Stimulated activated CD4-positive, alpha-beta T cell treated with anti-CD3 and anti-CD28 coated beads, Interleukin-4, amount 100 ng/mL, for 48 hours (primary cell): ENCODE measurements at places on chromosomes 16 and 17.

DNA sequence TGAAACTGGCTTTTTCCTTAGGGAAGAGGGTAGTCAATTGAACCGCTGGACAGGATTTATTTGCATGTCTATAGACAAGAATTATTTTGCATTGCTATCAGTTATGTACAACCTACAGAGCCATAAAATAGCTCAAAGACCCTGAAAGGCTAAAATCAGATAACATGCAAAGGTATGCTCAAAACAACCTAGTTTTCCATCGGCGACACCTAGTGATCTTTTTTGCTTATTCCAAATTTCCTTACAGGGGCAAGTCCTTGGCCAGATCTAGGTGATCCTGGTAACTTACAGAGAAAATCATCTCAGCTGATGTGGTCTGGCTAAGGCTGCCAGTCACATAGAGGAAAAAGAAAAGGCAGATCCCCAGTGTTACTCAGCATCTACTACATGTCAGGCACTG, 141.2 kb upstream of the RPL38 start:
- DNase-seq, result no peak

- peak; percentile 27 for DNase-seq
Observed at GRCh38 chr17:62627904-62628633, 599 bp downstream of the MRC2 start.

DNA sequence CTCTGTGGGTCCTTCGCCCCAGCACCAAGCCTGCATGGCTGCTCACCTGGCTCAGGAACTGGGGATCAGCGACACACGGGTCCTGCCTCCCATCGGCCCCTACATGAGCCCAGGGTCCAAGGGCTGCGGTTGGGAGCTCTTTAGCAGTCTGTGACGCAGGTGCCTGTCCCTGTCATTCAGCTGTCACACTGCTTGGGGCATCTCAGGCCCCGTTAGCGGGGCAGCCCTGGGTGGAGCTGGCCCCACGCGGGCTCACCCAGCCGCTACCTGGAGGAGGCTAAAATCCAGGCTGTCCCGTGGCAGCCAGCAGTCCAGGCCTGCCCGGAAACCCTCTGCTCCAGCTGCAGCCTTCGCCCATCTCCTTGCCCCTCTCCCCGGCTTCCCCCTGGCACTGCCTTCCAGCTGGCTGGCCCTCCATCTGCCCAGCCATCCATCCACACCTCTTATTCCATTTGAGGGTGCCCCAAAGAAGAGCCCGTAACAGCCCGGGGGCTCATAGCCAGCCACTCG, 3.3 kb downstream of the GCGR start:
- DNase-seq, result no peak

- no peak for DNase-seq
Observed at GRCh38 chr17:48621410-48622392, 4.5 kb downstream of the HOXB9 start.

DNA sequence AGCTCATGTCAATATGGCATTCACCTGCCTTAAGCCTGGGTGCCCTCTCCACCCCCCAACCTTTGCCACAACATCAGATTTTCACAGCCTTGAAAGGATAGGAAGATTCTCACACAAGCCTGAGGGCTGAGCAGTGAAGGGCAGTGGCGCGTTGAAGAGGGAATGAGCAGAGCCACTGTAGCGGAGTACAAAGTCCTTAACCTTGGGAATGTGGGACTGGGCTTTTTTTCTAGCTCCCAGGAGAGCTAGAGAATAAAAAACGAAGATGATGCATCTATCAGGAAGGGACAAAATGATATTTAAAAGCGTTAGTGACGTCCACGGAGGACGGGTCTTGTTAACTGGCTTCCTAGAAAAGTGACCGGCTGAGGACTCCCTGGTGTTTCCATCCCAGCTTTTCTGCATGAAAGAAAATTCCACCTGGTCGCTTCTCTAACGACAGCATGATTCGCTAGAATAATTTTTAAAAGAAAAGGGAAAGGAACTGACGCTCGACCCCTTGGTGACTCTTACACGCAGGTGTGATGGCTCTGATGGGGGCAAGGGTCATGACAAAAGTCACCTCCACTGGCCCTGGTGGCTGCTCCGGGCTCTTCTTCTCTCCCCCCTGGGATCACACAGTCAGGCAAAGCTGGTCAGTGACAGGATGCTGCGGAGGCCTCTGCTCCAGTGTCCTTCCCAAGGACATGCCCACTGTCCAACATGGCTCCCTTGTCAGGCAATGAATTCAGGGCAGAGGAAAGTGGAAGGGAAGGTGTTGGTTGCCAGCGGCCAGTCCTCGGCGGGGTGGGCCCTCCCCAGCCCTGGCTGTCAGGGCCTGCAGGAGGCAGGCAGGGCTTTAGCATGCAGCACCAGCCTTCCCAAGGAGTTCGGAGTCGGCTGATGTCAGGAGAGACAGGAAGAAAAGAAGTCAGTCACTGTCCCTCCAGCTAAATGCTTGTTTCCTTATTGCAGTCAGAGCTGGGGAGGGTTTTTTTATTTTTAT, 58.4 kb upstream of the IRX3 start:
- no peak for DNase-seq
